ENCODE measurements at places on chromosomes 16 and 17.

DNA sequence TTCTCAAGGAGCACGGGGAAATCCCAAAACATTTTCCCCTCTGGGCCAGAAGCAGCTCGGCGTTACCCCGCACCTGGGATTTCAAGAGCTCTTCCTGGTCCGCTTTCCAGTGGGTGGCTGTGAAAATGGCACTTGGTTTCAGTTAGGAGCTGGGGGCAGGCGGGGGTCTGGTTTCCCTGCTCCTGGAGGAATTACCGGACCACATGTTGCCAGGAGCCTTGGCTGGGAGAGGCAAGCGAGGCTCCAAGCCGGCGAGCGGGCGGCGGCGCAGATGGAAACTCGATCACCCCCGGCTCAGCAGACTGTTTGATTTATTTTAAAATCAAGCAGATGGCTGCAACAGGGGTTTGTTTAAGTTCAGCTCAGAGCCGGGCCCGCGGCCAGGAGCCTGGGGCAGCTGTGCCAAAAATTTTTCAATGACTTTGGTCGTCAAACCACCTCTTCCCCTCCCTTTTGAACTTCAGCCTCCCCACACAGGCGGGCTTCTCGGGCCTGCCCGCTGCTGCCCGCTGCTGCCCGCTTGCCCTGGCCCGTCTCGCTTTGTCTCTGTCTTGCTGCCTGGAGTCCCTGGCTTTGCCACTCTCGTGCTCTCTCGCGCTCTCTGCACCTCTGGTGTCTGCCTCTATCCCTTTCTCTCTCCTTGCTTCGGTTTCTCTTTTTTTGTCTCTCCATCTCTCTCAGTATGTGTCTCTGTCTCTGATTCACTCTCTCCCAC, 108.0 kb upstream of the CIBAR2 start:
- peak; percentile 82 for DNase-seq

GRCh38 chr16:48008011-48008525, 147.7 kb downstream of the ABCC12 start:
- DNase-seq, result no peak

- DNase-seq, result no peak
Measured at GRCh38 chr17:71068408-71068750, 899.0 kb downstream of the KCNJ2 start.

- no peak for DNase-seq
Measured at GRCh38 chr17:82737967-82738877, 2.8 kb downstream of the FN3K start.

- DNase-seq, result no peak
Measured at GRCh38 chr17:80593181-80593580, 48.5 kb downstream of the RPTOR start.

GRCh38 chr16:56013962-56014552, 138.9 kb upstream of the CES5A start:
- DNase-seq, result no peak

- no peak for DNase-seq
Measured at GRCh38 chr16:46916980-46917379, 32.8 kb downstream of the GPT2 start.

DNA sequence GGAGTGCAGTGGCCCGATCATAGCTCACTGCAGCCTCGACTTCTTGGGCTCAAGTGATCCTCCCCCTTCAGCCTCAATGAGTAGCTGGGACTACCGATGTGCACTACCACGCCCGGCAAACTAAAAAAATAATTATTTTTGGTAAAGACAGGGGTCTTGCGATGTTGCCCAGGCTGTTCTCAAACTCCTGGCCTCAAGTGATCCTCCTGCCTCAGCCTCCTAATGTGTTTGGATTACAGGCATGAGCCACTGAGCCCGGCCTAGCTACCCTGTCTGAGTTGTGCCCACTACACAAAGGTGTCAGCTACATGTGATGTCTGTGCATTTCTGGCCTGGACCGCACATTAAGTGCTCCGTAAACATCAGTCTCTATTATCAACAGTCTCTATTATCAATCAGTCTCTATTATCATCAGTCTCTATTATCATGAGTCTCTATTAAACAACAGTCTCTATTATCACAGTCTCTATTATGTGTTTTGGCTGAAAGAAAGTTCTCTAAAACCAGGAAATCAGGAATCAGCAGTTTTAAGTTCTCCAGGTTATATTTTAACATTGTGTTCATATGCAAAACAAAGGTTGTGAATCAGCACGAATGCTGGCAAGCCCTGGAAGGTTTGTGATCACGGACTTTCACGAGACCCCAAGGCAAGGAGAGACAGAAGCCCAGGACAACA, 721 bp upstream of the WWOX start:
- DNase-seq, result no peak

DNA sequence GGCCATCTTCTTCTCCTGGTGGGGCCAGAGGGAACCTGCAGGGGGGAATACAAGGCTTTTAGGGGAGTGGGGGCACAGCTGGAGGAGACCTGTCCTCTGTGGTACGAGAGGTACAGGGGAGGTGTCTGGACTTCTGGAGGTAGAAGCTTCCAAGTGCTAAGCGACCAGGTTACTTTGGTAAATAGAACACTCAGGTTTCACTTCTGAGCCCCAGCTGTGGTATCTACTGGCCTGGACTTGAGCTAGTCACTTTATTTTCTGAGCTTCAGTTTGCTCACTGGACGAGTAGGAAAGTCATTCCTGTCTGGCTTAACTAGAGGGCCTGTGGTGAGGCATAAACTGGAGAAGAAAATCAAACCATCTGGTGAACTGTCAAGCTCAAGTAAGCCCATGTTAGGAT, at the start of gene HEATR9:
Gene HEATR9, minus strand, starts transcription at position 155 of the 400 bp plus-strand sequence. Its CDS starts 149 bp downstream, at position 6.
- no peak for DNase-seq

- no peak for DNase-seq
Measured at GRCh38 chr16:30004424-30004776, 6.4 kb downstream of the DOC2A start.

DNA sequence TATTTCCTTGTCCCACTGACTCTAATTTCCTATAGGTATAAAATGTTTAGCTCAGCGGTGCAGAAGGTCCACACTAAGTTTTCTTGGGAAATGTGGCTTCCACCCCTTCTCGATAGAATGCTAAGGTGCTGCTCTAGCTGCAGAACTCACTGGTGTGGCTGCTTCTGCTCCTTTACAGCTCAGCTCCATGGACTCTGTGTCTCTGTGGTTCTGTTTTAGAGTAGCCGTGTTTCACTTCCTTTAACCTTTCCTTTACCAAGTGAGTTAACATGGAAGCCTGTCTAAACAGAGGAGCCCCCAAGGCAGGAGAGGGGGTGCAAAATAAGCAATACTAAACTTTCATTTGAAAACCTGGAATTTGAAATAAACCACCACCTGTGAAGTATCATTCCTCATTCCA, 65.3 kb downstream of the SPECC1 start:
- no peak for DNase-seq

DNA sequence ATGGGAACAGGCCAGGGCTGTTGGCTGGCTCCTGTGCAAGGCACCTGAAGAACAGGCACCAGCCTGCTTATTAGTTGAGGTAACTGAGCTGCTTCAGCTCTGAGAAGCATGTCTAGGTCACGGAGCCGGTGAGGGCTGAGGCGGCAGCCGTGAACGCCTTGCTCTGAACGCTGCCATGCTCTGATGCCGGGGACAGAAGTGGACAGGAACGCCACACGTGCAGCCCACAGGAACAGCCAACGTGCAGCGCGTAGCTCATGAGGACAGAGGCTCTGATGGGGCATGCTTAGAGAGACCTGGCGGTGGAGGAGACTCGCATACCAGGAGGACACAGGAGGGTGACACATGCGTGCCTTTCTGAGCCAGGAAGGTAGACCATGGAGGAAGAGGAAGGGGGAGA, 25.6 kb downstream of the USP22 start:
- DNase-seq, result no peak
